ENCODE measurements at places on chromosomes 1 and 21.

GRCh38 chr1:37853157-37853556 lies 6.2 kb downstream of the MTF1 start:
- DNase-seq: no peak

- no peak for DNase-seq
Observed at GRCh38 chr1:59229138-59229537, 67.8 kb upstream of the FGGY start.

GRCh38 chr1:228222548-228222947 lies 14.7 kb downstream of the OBSCN start:
- DNase-seq: no peak

GRCh38 chr1:184596950-184597645 lies 157.6 kb downstream of the EDEM3 start:
- DNase-seq: no peak

- no peak for DNase-seq
Observed at GRCh38 chr1:21206117-21206516, 29.4 kb upstream of the EIF4G3 start.

- no peak for DNase-seq
Observed at GRCh38 chr21:42144679-42145568, 73.8 kb downstream of the UMODL1 start.

DNA sequence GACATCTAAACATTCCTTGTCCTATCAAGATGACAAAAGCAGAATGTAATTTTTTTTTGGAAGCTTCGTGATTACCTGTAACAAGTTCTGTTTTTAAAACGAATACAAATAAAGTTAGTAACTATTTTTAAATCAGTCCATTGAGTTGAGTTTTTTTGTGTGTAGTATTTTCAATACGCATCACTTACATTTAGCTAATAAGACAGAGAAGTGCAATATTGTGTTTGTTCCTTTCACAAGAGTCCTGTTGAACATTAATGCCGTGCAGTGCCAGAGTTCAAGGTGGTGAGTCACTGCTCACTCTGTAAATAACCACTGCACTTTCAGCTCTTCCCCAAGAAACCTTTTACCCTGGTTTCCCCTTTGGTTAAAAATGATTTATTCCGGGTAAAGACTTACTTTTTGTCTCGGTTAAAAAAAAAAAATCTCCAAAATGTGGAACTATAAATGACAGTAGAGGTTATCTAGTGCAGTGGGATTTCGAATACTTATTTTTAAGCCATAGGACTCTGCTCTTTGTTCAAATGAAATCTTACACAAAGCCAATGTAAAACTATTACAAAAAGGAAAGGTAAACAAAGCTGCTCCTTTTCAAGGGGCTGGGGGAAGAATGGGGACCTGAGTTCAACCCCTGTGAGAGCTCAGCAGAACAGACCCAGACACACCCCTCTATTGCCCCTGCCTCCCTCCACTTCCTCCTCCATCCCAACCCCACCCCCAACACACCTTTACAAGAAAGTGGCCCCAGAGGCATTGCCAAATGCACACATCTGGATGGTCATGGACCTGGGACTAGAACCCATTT lies 14.8 kb upstream of the NCMAP start:
- no peak for DNase-seq

DNA sequence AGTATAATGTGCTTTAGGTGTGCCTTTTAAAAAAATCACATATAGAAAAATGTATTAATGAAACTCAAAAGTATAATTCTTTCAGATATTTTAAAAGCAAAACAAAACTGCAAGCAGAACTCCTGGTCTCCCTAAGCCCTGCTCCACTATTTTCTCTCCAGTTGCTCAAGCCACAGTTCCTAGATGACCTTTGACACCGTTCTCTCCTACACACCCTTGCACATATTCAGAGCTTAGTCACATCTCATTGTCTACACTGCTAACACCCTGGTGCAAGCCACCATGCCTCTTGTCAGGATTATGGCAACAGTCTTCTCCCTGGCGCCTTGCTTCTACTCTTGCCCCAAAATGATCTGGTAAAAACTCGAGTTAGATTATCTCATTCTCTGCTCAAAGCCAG lies 50.2 kb upstream of the ROR1 start:
- DNase-seq: no peak
